ENCODE measurements at places on chromosomes 3 and 15.

GRCh38 chr3:31853580-31853979 lies 127.5 kb downstream of the OSBPL10 start:
- no peak for DNase-seq

GRCh38 chr3:174251681-174252080 lies 607.5 kb upstream of the NAALADL2 start:
- no peak for DNase-seq

DNA sequence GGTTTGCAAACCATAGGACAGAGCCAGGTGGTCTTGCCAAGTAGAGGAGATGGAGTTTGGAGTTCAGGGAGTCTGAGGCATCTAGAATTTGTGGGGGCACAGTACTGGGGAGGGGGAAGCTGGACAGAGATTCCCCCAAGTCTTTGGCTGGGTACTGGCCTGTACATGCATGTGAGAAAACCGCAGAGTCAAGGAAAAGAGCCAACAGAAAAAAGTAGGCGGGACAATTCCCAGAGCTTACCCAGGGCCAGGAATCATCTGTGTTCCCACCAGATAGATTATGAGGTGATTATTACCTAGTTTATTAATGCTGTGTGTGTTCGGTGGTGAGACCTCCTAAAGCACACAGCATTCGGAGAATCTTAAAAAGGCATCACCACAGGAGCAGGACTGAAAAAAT lies 11.3 kb downstream of the LYSMD4 start:
- no peak for DNase-seq

DNA sequence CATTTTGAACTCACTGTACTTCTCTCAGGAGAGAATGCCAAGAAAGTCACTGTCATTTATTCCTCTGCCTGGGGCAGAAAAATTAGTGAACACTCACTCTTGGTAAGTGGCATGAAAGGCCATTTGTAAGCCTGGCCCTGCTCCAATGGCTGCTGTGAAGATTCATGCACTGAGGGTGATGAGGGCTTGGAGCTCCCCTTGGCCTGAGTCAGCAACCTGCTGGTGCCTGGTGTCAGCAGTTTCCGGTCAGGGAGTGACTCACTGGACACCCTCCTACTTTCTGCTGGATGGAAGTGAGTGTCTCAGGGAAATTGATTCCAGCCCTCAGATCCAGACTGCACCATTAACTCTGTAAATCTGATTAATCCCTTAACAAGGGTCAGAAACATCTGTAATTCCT lies 37.6 kb downstream of the TRA2B start:
- DNase-seq: no peak

DNA sequence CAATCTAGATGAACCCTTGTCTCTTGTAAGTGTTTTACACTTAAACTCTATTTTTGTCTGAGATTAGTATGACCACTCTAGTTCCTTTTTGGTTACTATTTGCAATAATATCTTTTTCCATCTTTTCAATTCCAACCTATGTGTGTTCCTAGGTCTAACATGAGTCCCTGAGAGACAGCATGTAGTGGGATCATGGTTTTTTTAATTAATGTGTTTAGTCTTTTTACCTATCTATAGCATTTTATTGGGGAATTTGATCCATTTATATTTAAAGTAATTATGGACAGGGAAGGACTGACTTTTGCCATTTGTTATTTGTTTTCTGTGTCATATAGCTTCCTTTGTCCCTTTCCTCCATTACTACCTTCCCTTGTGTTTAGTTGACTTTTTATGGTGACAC lies 21.7 kb downstream of the TNFSF10 start:
- no peak for DNase-seq

GRCh38 chr3:171615281-171615680 lies 155.1 kb upstream of the TNIK start:
- no peak for DNase-seq

GRCh38 chr3:68973639-68974038 lies 39.8 kb downstream of the EOGT start:
- DNase-seq: no peak
